Daoy (cell line): ENCODE measurements at places on chromosomes 1 and 21. TPM values are rescaled to one million over a fixed set of nuclear protein-coding genes. Genes with fewer than 3 reads are reported as not detected.

SLC26A9 gene
- total RNA-seq = not detected in 2 replicates

FCGR2B gene
- total RNA-seq = not detected in 2 replicates

STUM gene
- 0.45 TPM in 1 of 2 replicates, not detected in the other for total RNA-seq

KCNJ6 gene
- not detected in 2 replicates for total RNA-seq

NBPF10 gene
- total RNA-seq = 0.46 and 1.0 TPM in 2 replicates

DNA sequence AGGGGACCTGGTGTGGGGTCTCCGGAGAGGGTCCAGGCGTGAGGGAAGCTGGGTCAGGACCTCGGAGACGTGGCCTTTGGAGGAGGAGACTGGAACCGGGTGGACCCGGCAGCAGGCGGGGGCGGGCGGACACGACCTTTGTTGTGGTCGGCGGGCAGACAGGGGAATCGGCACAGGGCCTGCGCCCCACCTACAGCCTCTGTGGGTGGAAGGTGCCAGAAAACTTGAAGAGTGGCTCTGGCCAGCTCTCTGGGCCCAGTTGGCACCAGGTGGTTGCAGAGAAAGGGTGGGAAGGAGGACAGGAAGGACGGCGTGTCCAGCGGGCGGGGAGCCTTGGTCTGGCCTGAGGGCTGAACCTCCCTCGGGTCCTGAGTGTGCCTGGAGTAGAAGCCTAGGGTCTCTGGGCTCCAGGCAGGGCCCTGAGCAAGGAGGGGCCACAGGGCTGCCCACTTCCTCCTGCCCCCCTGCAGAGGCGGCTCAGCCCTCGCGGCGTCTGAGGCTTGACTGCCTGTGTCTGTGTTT lies 7.7 kb upstream of the TTLL10 start:
- DNase-seq = no peak

DNA sequence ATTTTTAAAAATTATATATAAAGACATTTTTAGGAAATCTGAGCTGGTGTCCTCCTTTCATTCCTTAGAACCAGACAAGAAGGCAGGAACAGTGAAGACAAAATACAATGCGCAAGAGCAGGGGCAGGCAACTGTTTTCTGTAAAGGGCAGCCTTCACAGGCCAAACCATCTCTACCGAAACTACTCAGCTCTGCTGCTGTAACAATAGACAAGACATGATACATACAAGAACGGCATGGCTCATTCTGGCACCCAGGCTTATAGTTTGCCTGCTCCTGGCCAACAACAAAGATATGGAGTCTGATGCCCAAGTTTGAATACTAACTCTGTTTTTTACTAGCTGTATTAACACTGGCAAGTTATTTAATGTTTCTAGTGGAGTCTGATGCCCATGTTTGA lies 232.0 kb downstream of the SMYD3 start:
- no peak for DNase-seq

DNA sequence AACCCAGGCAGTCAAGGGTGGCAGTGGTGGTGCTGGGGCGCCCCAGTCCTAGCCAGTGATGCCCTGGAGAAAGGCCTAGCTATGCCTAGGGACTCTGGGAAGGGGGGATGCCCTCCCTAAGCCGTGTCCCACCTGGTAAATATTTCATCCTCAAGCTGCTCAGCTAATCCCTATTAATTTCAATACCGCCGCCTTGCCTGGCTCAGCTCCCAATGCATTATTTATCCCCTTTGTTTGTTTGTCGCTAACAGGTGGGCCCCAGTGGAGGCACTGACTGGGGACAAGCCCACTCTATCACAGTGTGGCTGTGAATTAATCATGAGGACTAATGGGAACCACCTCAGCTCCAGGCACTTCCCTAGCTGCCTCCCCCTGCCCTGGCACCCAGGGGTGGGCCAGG lies 22.5 kb downstream of the DMAP1 start:
- no peak for DNase-seq

GRCh38 chr1:29414086-29414485 lies 177.8 kb downstream of the PTPRU start:
- no peak for DNase-seq

DNA sequence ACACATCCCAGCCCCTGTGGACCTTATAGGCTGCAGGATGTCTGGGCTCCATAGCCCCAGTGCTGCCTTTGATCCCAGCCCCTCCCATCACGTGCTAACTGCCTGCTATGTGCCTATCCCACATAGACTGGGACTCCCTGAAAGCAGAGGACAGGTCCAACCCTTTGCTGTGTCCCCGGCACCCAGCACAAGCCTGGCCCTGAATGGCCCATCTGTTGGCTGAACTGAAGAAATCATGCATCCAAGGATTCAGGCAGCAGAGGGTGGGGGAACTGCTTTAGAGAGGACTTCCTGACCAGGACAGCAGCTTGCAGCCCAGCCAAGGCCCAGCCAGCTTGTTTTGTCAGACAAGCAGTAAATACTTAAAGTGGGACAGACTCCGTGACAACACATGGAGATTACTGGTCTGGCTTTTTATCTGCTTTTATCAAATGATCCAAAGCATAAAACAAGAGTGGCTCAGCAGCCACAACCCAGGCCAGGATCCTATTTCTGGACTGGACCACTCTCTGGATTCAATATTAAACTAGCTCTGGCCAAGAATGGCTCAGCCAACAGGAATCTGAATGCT lies 69.3 kb downstream of the GLIS1 start:
- no peak for DNase-seq

GRCh38 chr1:39332828-39333227 lies 128.3 kb downstream of the MACF1 start:
- no peak for DNase-seq

DNA sequence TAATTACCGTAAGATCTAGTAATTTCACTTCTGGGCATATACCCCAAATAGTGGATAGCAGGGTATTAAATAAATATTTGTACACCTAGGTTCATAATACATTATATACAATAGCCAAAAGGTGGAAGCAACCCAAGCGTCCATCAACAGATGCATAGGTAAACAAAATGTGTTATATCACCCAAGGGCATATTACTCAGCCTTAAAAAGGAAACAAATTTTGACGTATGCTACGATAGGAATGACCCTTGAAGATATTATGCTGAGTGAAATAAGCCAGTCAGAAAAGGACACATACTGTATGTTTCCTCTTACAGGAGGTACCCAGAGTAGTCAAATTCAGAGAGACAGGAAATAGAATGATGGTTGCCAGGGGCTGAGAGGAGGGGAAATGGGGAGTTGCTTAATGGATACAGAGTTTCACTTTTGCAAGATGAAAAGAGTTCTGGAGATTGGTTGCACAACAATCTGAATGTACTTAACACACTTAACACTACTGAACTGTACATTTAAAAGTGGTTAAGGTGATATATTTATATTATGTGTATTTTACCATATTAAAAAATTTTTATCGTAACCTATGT lies 36.6 kb upstream of the KCTD3 start:
- DNase-seq = no peak

GRCh38 chr1:51463561-51463960 lies 55.5 kb downstream of the EPS15 start:
- no peak for DNase-seq

GRCh38 chr1:21182181-21182731 lies 5.6 kb upstream of the EIF4G3 start:
- DNase-seq = no peak
